ENCODE measurements at places on chromosomes 3 and 15. TPM values are rescaled to one million over a fixed set of nuclear protein-coding genes. Genes with fewer than 3 reads are reported as not detected.

DNA sequence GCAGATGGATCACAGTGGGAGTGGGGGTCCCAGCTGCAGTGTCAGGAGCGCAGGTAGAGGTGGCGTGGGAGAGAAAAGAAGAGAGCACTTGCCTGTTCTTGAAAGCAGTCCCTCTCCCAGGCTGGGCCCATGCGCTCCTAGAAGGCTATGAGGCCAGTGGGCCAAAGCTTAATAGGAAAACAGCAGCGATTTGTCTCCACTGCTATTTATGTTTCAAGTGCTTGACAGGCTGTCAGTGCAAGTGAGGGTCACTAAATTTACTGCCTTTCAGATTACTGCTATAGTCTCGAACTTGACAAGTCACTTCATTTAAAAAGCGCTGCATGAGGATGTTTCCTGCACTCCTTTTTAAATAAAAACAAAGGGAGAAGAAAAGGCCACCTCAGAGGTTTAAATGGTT is 239.5 kb downstream of the GAP43 start:
- DNase-seq = no peak

DNA sequence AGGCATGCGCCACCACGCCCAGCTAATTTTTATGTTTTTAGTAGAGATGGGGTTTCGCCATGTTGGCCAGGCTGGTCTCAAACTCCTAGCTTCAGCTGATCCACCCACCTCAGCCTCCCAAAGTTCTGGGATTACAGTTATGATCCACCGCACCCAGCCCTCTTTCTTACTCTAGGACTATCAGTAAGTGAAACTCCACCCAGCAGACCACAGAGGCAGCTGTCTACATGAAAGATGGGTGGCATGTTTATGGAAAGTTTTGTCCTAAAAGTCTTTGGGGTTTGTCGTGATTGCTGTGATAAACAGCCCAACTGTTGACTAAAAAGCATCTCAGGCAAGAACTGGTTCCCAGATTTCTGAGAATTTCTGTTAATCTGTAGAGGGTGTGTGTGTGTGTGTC is 10.9 kb downstream of the ARL6IP5 start:
- DNase-seq = no peak

GRCh38 chr3:188571531-188572095 is 417.7 kb downstream of the LPP start:
- DNase-seq = no peak

DNA sequence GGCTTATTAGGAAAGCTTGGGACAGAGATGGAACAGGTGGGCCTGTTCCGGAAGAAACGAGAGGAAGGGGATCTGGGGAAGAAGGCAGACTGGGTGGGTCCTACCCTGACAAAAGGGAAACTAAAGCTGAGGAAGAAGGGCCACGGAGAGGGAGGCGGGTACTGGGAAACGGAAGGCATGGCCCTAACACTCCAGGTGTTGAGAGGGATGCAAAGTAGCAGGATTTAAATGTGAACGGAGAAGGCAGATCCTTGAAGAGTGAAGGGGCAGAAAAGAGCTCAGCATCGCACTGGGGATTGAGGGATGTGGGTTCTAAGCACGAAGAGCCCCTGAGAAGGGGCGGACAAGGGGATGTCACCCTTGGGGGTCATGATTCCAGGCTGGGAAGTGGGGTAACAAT is 735 bp downstream of the STIMATE start:
- DNase-seq = no peak

GRCh38 chr15:89948796-89949195 is 36.0 kb upstream of the ARPIN start:
- DNase-seq = no peak

DNA sequence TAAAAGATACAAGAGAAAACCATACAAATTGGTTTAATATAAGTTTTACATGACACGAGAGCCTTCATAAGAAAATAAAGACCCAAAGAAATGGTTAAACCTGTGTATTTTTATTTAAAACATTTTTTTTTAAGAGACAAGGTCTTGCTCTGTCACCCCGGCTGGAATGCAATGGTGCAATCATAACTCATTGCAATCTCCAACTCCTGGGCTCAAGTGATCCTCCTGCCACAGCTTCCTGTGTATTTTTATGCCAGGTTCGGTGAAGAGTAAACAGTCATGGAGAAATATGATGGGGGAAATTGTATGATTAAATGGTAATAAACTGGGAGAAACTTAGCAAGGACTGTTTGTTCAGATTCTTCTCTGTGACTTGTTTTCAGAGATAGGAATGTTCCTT is 441.0 kb downstream of the TUSC7 start:
- no peak for DNase-seq

DNA sequence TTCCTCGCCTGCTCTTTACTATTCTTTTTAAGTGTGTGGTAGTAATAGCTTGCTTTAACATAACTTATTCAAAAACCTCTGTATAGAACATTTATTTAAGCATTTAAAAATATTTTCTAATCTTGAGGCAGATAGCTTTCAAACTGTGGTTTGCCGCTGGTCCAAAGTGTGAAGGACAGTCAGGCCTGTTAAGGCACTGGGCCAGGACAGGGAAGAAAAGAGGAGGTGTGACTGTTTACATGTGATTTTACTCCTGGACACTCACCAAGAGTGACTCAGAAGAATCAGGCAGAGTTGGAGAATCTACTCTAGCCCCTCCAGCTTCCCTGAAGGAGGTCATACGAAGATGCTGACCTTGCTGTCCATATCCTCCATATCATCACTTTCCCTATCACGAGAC is 44.7 kb downstream of the CEP152 start:
- DNase-seq = no peak

DNA sequence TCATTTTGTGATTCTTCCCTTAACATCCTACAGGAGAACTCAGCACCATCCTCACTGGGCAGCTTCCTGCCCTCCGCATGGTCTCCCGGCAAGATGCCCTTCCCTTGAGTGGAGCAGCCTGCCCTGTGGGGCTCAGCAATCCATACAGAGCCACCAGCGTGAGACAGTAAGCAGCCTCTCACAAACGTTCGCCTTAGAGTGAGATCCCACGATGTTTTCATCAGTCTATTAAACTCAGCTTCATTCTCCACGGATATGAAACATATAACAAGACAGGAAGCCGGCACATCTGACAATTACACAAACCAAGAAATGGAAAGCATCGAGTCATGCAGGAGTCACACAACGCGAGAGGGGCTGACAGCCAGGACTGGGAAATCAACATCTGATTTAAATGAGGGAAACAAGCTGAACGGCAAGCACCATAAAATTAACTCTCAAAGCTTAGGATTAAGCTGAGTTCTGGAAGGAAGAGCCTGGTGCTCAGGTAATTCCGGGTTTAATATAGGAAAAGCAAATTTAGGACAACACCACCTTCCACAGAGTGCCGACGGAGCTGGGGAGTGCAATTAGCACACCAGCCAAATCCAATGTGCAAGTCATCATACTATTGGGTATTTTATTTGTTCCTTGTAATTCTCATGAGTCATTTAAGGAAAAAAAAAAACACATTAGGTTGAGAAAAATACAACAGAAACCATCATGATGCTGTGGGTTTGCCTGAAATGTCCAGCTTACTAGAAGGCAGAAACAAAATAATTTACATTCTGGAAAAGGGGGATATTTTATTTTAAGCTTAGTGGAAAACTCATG is 272.0 kb downstream of the OCA2 start:
- DNase-seq = no peak

DNA sequence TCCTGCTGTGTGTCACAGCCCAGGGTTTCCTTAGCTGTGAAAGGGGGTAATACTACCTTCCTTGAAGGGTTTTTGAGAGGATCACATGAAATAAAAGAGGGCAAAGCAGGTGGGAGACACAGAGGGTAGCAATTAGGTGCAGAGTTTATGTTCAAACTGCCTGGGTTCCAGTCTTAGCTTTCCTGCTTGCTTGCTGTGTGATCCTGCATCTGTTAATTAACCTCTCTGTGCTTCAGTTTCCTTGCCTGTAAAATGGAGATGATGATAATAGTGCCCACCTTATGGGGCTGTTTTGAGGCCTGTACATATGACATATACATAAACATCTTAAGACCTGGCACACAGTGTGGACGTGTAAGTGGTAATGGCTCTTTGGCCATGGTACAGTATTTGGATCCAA is 35.0 kb downstream of the SPSB4 start:
- DNase-seq = no peak

- peak; percentile 43 for DNase-seq
Observed at GRCh38 chr3:17749281-17749680, 6.8 kb upstream of the TBC1D5 start.

DNA sequence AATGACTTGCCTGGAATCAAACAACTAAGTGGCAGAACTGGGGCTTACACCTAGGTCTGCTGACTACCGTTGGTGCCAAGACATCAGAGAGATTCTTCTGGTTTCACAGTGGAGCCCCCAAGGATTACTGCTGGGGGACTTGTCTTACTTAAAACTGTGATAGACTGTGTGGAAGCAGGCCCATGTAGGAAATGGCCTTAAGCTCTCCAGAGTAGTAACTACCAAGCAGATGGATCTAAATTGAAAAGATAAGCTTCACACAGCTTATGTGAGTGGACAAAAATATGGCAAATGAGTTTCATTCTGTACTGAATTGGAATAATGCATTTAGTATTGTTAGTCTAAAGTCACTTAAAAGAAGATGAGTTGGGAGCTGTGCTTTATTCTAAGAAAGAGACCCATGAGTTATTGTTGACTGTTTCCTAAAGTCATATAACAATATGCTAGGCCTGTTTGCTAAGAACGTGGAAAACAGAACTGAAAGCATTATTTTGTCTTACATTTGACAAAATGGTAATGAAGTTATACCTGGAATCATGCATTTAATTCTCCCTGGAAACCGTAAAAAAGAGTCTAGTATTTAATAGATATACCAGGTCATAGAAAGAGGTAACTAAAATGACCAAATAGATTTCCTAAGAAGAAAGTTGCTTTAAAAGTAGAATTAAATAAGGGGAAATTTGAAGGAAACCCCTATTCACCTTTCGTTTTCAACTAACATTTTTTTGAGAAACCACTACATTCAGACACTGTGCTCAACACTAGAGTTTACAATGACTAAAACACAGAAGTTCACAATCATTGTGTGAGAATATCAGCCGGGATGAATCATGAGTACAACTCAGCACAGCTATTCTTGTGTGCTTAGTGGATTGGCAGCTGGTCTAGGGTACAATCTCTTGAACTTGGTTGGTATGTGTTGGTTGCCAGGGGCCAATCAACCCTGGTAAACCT is 13.0 kb upstream of the MAPK6 start:
- DNase-seq = no peak

The CDC25A gene
- 14.7 TPM for total RNA-seq

The SCG3 gene
- not detected for total RNA-seq

DNA sequence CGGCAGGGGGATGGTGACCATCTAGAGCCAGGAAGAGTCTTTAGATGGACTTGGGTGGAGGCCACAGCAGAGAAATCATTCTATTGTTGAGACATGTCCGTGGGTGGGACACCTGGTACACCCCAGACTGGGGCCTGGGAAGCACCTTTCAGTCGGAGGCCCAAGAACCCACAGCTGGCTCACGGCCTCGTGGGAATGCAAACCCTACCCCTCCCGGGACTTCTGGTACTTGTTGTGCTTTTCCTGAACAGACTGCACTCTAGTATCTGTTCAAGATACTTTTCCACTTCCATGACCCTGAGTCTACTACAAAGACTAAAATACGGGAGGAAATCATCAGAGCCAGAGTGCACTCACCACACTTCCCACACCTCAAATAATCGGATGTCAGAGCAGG is 60.7 kb downstream of the BDH1 start:
- no peak for DNase-seq

DNA sequence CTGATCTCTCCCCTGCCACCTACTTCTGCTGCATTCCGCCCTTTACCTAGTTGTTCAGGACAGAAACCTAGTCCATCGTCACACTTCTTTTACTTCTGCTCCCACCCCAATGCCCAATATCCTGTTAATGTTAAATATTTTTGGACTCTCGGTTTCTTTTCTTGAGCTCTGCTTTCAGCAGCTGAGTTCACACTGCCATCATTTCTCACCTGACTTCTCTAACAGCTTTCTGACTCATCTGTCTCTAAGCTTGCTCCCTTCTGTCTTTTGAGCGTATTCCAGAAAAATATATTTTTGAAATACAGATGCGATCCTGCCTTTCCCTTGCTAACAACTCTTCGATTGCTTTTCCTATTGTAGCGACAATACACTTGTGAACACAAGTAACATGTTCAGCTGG is 183.4 kb downstream of the KLHL25 start:
- no peak for DNase-seq

- DNase-seq = peak; percentile 60
Observed at GRCh38 chr15:99495430-99496301, 70.1 kb upstream of the MEF2A start.

The EFHB gene
- total RNA-seq = 0.17 TPM

DNA sequence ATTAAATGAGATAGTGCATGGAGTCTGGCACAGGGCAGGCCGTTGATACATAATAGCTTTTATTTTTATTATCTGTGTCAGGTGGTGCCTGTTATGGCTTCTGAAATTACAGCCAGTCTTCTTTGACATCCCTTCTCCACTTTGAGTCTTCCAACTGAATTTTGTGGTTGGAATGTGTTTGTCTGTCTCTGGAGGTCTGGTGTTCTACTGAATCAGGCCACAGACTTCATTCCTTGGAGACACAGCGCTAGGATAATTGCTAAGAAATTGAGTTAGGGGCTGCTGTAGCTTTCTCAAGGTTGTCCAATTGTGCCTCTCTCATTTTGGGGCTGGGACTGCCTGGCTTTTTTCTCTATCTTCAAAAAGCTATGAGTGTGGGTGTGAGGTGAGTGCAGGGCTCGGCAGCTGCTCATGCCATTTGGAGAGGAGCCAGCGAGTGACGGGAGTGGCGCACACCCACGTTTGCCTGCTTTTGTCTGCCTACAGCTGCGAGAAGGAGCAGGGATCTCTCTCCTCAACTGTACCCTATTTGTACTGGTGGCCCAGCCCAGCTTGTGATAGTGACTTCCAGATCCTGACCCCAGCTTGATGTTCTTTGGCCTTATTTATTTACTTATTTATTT is 49.8 kb upstream of the SYN2 start:
- DNase-seq = no peak

- DNase-seq = no peak
Observed at GRCh38 chr3:43390255-43390588, 103.9 kb downstream of the SNRK start.

DNA sequence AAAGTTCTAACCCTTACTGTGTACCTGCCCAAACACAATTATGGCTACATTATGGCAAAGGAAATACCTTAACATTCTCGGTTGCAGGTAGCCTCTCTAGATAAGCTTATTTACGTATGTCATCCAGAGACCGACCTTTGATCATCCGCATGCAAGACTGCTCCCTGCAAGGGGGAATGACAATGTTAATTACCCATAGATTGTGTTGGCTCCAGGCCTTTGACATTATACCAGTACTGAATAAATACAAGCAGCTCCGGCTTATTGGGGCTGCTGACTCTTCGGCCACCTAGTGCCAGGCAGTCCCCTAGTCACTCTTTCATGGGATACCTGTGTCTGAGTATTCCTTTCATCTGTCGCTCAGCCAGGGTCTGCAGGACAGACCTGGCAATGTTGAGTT is 223.5 kb downstream of the DTWD1 start:
- DNase-seq = no peak

DNA sequence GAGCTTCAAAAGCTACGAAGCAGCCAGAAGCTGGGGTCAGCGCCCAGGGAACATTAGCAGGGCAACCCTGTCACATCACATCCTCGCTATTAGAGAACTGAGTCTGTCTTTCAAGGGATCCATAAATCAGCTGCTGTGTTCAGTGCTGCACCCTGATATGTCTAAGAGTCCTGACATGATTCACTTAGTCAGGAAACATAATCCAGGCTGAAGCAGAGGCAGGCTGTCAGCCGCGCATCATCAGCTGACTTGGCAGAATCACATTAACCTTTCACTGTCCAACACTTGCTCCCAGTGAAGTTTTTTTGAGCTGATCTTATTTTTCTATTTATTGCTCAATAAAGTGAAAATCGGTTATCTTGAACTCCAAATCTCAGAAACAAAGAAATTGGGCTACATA is 23.5 kb downstream of the MYH15 start:
- DNase-seq = no peak
